Foreskin melanocyte (primary cell): ENCODE measurements at places on chromosomes 3 and 15.
A peak's percentile ranks its signal among the peaks of the same experiment; 100 is the strongest.

GRCh38 chr3:149527531-149528339, 53.2 kb downstream of the TM4SF4 start:
- DNase-seq = peak; percentile 92

- DNase-seq = no peak
These were observed 622.2 kb upstream of the ZNF385D start for GRCh38 chr3:22373182-22373581.

DNA sequence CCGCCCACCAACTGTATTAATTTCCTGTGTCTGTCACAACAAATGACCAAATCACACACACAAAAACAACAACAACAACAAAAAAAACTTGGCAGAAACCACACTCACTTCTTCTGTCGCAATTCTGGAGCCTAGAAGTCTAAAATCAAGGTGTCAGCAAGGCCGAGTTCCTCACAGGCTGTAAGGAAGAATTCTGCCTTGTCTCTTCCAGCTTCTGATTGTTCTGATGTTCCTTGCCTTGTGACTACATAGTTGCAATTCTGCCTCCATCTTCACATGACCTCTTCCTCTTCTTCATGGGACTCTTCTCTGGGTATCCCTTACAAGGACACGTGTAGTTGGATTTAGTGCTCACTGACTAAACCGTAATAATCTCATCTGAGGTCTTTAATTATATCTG, 61.4 kb downstream of the IL12A start:
- DNase-seq = no peak

DNA sequence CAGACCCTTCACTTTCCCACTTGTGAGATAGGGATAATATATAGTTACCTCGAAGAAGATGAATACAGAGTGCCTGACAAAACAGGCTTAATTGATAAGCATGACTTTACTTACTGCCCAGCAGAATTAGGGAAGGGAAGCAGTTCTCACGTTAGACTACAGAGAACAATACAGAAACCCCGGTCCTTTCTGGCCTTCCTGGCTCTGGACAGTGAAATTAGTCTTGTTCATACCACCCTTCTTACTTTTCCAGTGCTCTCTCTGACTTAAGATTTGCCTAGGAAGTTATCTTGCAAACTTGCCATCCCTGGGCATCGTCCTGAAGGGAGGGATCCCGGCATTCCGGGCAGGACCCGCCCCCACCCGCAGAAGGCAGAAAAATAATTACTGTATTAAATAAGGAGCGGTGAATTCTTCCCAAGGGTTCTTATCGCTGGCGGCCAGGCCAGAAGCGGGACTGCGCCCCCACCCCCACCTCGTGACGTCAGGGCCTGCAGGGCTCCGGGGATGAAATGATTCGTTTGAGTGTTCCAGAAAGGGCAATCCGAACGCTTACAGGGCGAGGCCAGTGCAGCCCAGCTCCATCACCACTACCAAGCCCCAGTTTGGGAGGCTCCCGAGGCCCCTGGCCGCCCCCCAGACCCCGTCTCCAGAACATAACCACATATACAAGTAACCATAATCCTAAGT, 8.4 kb downstream of the SOX2 start:
- no peak for DNase-seq

- DNase-seq = no peak
These were observed 37.5 kb downstream of the SLC6A20 start for GRCh38 chr3:45758871-45759270.

DNA sequence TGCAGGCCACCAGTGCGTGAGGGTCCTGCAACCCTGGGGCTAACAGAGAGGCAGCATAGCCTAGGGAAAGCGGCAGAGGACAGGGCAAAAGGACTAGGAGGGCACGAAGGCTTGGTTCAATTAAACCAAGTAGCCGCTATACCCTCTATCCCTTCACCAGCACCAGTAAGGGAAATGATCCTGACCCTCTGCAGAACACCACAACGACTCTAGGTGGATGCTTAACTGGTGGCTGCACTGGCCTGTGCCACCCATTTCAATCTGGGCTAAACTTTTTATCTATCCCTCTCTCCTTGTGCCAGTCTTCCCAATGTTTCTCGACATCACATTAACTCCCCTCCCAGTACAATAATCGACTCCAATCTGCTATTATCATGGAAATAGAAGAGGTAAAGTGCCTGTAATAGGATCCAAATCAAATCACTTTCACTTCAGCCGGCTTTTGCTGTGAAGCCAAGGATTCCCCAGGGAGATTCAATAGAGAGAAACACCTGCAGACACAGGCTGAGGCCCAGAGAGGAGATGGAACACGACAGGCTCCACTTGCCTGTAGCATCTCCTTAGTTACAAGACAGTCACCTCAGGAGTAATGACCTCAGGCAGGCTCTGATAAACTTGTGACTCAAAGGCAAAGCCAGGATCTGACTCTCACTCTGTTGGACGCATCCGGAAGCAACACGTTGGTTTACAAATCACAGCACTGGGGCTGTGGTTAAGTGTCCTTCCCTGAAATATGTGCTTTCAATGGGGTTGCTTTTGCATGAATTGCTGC, 791.6 kb upstream of the ARRDC4 start:
- DNase-seq = no peak

DNA sequence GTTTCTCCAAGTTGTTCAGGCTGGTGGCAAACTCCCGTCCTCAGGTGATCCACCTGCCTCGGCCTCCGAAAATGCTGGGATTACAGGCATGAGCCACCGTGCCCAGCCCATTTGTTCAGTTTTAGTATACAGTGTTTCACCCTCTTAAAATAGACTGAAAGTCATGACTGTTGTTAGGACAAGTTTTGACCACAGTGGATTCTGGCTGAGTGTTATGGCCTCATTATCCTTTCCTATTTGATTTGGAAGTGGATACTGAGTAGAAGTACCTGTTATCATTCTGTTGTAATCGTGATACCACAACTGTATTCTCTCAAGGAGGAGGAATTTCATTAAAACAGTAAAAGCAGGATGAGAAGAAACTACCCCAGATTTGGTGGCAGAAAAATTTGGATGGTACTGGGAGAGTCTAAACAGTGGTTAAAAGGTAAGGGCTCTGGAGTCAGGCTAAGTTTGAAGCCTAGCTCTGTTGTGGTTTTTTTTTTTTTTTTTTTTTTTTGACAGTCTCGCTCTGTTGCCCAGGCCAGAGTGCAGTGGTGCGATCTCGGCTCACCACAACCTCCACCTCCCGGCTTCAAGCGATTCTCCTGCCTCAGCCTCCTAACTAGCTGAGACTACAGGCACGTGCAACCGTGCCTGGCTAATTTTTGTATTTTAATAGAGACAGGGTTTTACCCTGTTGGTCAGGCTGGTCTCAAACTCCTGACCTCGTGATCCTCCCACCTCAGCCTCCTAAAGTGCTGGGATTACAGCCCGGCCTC, 2.6 kb downstream of the MAP2K1 start:
- DNase-seq = no peak

DNA sequence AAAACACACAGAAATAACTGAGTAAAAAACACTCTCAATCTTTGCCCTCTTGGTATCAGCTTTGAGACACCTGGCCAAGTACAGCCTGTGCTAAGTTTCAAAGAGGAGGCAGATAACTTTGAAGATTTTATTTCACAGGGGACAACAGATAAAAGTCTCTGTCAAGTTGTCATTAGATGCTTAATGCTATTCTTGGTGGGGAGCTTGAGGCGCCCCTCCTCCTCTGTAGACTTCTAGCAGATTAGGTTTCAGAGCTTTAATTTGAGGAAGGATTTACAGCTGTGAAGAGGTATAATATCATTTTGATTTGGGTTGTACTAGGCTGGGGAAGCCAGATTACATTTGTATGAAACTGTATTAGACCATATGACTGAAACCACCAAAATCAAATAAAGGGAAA, 620.3 kb downstream of the FHIT start:
- no peak for DNase-seq

GRCh38 chr15:101488300-101489164, 975 bp downstream of the PCSK6 start:
- DNase-seq = no peak

DNA sequence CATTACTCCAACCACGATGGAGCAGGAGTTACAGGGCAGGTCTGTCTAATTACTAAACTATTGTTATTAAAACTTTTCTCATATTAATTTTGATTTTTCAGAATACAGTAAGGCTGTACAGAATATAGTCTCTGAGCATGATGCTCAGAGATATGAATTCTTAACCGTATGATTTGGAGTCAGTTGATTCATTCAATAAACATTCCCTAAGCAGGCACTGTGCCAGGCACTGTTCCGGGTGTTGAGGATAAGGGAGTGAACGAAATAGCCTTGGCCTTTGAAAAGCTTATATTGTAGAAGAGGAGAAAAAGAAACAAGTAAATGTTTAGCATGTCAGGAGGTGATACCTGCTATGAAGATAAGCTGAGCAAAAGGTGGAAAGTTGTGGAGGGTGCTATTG, 187.3 kb downstream of the KCNAB1 start:
- peak; percentile 69 for DNase-seq

- DNase-seq = no peak
These were observed 33.1 kb downstream of the TBC1D5 start for GRCh38 chr3:17709236-17709810.

DNA sequence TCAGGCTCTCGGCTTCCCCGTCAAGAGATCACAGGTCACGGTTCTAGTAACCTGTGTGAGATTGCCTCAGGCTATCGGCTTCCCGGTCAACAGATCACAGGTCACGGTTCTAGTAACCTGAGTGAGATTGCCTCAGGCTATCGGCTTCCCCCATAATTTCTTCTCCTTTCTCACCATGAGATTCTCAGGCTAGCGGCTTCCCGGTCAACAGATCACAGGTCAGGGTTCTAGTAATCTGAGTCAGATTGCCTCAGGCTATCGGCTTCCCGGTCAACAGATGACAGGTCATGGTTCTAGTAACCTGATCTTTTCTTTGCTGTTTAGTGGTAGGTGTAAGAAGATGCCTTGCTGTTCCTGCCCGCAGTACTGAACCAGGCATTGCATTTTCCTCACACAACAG, 418.2 kb upstream of the ZNF717 start:
- DNase-seq = no peak

- no peak for DNase-seq
These were observed 29.4 kb downstream of the RNU5B-1 start for GRCh38 chr15:65333856-65334255.
